ENCODE measurements at places on chromosomes 6 and 20.

DNA sequence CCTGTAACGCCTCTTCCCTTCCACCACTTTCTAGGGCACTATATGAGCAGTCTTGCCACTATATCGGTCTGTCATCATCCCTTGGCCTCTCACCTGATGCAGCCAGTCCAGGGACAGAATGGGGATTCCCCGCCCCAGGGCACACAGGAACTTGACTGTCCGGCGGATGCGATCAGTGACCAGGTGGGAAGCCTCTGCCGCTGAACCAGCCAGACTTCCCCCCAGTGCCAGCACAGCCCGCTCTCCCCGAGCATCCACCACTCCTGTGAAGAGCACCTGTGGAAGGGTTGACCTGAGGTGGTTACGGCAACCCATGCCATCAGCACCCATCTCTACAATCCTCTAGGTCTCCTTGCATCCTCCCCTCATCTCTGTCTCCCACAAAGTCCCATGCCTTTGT lies 12.2 kb upstream of the NRM start:
- no peak for DNase-seq

- no peak for DNase-seq
These were observed 74.4 kb downstream of the PKHD1 start for GRCh38 chr6:52013035-52013434.

DNA sequence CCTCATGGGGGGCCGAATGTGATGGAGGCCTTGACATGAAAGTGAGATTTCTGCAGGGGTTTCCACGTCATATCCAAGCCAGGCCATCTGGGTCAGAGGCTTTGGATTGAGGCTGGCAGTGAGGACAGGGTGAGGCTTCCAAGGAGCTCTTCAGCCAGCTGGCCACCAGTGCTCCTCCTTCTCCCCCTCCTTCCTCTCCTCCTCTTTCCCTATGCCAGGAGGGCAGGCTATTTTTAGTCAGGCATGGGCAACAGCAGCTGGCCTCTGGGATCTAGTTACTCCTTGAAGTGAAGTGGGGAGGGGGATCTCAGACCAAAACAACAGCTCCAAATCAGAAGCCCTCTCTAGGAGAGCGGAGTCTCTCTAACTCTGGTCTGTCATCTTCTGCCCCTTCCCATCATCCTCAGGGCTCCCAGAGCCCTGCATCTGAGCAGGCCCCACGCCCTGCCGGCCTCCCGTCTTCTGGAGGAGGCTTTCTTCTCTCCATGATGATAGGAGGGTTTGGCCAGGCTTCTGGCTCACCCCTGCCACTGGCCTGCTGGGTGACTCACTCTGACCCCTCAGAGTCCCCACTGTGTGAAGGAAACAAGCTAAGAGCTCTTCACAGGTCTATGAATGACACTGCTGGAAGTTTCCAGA lies 612 bp downstream of the TNNC2 start:
- no peak for DNase-seq

DNA sequence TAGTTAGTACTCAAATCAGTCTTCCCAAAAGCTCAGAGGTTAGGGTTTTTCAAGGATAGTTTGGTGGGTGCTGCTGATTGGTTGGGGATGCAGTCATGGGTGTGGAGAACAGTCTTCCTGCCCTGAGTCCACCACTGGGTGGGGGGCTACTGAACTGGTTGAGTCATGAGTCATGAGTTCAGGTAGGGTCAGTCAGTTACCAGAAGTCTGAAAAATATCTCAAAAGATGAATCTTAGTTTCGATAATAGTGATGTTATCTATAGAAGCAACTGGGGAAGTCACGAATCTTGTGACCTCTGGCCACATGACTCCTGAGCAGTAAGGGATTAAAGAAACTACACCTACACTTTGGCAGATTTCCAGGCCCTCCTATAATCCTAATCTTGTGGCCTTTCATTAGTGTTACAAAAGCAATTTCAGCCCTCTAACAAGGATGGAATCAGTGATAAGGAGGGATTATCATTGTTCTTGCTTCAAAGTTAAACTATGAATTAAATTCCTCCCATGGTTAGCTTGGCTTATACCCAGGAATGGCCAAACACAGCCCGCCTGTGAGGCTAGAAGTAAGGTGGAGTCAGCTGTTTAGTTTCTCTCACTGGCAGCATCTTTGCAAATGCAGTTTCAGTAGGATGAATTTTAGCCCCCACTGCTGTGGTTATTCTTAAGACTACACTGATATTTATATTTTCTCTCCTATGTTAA lies 33.3 kb upstream of the NKAIN2 start:
- DNase-seq = no peak

DNA sequence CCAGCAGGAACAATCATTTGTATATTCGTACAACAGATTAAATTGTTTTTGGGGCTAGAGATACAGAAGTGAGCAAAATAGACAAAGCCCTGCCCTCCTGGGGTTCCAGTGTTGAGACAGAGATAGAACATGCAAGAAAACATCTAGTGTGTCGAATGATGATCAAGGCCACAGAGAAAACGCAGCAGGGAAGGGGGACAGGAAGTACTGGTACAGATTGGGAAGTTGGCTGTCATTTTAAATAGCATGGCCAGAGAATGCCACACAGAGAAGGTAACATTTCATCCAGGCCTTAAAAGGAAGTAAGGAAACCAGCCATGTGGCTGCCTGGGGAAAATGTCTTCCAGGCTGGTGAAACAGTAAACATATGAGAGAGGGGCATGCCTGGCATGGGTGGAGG lies 202.6 kb upstream of the MYLIP start:
- DNase-seq = no peak
